Stimulated activated CD8-positive, alpha-beta memory T cell treated with anti-CD3 and anti-CD28 coated beads, Interleukin-15, amount 100 ng/mL, for 4 hours (primary cell): ENCODE measurements at places on chromosomes 6 and 20.

DNA sequence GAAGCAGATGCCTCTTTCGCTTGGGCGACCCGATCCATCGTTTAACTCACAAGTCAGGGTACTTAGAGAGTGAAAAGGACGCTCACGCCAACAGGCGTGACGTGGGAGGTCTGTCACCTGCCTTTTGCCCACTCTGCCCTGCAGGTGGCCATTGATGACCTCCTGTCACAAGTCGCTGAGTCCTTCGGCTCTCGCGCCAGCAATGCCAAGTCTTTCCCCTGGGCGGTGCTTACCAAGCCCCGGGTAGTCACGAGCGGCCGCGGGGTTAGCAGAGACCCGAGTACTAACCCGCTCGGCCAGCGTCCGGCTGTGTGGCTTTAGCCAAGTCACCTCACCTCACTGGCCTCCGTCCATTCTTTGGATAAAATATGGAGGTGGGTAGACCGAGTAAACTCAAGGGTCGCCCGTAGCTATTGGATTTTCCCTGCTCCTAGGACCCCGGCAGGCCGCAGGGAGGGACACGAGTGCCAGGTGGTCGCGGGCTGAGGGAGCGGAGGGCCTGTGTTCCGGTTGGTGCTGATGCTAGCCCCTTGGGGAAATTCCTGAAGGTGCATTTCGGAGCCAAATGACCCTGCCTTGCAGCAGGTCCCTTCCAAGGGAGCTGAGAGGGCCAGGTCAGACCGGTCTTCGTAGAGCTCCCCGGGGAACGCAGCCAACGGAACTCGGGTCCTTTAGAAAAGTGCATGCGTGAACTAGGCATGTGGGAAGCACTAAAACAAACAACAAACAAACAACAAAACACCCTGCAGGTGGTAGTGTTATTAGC is 668 bp downstream of the PKIB start:
- DNase-seq: no peak

DNA sequence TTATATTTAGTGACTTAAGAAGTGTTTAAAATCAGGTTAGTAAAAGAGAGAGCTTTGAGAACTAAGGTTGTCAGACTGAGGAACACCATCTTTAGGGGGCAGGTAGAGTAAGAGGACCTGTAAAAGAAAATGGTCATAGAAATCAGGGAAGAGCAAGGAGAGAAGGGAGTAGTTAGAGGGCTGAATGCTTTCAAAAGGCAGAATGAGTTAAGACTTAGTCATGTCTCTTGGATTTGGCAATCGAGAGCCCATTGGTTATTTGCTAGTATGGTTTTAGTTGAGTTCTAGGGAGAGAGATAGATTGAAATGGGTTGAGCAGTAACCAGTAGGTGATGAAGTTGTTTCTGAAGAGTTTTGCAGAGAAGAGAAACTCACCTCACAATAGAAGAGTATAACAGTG is 51.1 kb downstream of the RALGAPB start:
- DNase-seq: no peak

DNA sequence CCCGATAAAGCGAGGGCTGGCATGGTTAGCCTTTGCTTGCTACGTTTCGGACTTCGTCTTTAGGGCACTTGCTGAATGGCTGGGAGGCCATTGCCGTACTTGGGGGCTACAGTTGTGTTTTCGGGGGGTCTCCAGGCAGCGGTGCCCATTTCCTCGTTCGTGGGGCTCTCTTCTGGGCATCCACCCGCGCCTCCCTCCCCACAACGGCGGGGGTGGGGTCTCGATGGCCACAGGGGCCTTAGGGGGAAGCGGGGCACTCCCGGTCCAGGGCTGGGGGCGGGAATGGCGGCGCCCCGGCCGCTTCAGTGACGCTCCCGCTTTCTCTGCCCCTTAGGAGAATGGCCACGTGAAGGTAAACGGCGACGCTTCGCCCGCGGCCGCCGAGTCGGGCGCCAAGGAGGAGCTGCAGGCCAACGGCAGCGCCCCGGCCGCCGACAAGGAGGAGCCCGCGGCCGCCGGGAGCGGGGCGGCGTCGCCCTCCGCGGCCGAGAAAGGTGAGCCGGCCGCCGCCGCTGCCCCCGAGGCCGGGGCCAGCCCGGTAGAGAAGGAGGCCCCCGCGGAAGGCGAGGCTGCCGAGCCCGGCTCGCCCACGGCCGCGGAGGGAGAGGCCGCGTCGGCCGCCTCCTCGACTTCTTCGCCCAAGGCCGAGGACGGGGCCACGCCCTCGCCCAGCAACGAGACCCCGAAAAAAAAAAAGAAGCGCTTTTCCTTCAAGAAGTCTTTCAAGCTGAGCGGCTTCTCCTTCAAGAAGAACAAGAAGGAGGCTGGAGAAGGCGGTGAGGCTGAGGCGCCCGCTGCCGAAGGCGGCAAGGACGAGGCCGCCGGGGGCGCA is 2.4 kb downstream of the MARCKS start:
- no peak for DNase-seq

- DNase-seq: no peak
These were observed 11.2 kb downstream of the GNAS-AS1 start for GRCh38 chr20:58839474-58839874.

- DNase-seq: no peak
These were observed 3.0 kb upstream of the CDYL start for GRCh38 chr6:4773181-4773580.

DNA sequence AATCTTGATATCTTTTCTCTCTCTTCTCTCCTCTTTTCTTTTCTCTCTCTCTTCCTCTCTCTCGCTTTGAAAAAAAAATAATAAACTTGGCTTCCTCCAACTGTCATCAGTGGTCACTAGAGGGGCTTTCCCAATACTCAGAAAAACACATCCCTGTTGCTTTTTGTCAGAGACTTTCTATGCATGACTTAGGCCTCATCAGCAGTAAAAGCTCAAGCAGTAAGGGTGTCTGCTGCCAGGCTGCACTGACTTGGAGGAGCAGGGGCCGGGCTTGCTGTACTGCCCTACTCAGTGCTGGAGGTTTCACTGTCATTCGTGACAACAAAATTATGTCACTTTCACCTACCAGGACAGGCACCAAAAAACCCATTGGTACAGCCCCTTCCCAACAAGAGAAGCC is 272.0 kb downstream of the ADGB start:
- no peak for DNase-seq

- no peak for DNase-seq
These were observed 231.6 kb downstream of the THBS2 start for GRCh38 chr6:169022079-169022478.

DNA sequence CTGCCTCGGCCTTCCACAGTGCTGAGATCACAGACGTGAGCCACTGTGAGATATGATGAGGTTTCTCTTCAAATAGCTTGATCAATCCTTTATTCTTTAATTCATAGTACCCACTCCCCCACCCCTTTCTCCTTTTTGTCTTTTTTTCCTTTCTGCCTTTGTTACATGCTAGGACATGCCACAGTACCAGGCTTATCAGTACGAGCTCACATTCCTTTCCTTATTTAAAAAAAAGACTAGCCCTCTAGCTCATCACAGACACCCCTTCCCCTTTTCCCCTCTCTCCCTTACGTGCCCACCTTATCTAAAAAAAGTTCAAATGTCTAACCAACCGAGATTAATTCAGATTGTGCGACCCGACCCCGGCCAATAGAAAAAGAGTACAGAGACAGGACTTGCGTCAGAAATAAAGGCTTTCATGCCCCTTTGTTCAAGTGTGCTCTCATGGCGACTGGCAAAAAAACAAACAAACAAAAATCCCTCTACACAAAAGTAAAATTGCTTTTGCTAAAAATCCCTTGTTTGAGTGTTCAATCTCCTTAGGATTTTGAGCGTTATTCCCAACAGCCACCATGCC is 49.2 kb downstream of the MRAP2 start:
- no peak for DNase-seq

GRCh38 chr6:137781639-137782038 is 85.4 kb upstream of the TNFAIP3 start:
- no peak for DNase-seq

GRCh38 chr20:50913690-50914375 is 17.4 kb downstream of the ADNP start:
- DNase-seq: no peak
